ENCODE measurements at places on chromosomes 5 and 9.

GRCh38 chr9:126652140-126652582 lies 38.4 kb downstream of the LMX1B start:
- DNase-seq, result no peak

DNA sequence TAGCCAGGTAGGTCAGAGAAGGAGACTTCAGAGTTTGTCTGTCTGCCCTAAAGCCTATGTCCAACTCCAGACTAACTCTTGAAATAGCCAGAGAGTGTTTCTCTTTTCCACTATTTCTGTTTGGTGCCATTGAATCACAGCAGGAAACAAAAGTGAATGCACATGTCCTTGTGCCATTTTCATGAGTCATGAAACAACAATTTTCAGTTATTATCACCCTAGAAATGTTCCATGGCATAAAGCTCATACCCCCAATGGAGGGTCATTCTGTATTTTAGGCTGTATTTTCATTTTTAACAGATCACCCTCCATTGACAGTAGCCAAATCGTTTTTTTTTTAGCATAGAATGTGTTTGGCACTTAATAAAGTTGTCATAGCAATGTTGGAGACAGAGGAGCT lies 124.7 kb downstream of the PAPPA start:
- DNase-seq, result no peak

- no peak for DNase-seq
These were observed 487.9 kb upstream of the DAP start for GRCh38 chr5:11248966-11249365.

- DNase-seq, result no peak
These were observed 266.4 kb upstream of the IRX4 start for GRCh38 chr5:2149195-2149539.

- no peak for DNase-seq
These were observed 146.7 kb downstream of the PRDM6 start for GRCh38 chr5:123235781-123236180.

- no peak for DNase-seq
These were observed 119.1 kb downstream of the UGCG start for GRCh38 chr9:112015736-112016135.

DNA sequence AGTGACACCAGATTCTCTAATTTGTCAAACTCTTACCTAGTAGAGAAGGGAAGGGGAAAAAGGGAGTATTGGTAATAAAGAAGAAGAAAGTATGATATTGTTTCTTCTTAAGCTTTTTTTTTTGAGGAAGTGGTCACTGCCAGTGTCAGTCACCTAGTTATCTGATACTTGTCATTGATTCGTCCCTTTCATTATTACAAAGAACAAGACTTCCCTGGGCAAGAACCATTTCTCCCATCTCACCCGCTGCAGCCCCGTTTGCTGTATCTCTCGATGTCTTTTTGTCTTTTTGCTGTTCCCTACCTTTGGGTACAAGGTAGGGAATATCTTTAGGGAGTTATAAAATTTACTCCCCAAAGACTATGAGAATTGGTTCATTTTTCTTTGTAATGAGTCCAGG lies 249.0 kb downstream of the ARHGAP26 start:
- DNase-seq, result no peak

DNA sequence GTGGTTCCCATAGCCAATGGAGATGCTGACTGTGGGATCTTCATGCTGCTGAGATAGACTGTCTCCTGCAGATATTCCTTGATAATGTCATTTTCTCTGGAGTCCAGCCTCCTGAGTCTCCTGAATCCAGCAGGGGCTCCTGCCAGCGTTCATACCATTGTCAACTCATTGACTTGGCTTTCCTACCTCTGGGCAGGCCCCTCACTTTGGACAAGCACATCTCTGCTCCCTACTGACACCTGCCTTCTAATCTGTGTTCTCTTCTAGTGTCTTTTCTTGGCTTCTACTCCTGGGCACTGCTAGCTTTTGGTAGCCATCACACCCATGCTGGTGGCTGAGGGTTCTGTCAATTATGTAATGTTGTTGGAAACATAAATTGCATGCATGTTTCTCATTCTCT lies 138.0 kb downstream of the ADCY2 start:
- no peak for DNase-seq

DNA sequence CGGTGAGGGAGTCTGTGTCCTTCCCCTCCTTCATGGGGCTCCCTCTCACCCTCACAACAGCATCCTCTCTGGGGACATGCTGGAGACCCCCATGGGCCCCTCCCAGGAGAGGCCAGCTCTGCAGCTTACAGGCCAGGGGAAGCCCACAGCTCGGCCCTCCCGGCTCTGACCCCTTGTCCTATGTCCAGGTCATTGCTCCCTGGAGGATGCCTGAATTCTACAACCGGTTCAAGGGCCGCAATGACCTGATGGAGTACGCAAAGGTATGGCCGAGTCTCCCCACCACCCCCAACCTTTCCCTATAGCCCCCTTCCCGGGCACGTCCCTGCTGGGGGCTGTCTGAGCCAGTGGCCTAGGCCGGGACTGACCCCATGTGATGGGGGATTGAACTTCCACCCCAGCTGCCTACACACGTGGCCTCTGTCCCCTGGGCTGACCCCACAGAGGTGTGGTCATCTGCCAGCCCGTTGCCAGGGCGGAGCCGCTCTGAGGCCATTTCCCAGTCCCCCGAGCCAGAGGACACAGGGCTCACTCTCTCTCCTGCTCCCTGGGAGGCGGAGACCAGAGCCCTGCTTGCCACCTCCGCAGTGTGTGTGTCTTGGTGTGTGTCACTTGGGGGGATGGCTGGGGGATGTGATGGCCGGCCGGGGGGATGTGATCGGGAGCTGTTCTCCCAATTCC lies 21.9 kb downstream of the ASS1 start:
- DNase-seq, result no peak

DNA sequence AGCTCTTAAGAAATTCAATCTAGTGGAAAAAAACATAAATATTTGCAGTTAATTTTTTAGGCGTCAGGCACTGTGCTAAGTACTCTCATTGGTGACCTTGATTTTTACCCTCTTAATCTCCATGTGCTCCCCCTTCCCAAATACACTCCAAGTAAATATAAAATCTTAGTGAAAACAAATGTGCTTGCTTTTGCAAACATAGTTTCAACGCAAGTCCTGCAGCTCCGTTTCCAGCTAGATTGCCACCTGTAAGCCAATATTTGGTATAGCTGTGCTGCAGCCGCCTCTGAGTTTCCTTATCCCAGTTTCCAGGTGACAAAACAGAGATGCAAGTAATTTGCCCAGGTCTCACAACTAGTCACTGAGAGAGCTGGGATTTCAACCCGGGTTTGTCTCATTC lies 1.9 kb upstream of the MTMR12 start:
- DNase-seq, result no peak

DNA sequence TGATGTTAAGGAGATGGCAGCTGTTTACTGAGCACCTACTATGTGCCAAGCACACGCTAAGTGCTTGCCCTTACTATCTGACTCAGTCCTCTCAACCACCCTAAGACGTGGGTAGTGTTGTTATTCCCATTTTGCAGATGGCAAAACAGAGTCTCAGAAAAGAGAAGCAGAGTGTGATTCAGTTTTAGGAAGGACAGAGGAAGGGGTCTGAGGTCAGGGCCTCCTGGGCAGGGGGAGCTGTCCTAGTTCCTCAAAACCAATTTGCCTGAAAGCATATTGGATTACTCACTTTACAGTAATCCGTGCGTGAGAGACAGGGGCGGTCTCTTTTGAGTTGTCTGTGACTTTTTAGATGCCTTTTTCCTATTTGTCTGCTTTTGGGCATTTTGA lies 23.2 kb downstream of the DNM1 start:
- DNase-seq, result no peak

DNA sequence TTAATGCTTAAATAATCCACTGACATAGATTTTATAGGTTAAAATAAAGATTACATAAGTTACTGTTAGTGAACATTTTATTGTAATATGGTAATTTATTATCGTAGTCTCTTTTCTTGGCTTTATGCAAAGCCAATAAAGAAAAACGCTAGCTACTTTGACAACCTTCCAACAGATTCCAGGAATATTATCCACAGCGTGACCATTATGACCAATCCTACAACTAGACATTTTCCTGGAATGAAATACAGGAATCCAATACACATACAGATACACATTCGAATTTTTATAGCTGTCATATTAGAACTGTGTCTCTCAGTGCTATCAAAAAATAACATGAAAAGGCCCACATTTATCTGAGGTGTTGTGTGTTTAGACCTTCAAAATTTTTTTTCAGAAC lies 13.1 kb downstream of the RPS23 start:
- DNase-seq, result peak; percentile 18

- DNase-seq, result no peak
These were observed 121.7 kb upstream of the RAD23B start for GRCh38 chr9:107161338-107161737.

DNA sequence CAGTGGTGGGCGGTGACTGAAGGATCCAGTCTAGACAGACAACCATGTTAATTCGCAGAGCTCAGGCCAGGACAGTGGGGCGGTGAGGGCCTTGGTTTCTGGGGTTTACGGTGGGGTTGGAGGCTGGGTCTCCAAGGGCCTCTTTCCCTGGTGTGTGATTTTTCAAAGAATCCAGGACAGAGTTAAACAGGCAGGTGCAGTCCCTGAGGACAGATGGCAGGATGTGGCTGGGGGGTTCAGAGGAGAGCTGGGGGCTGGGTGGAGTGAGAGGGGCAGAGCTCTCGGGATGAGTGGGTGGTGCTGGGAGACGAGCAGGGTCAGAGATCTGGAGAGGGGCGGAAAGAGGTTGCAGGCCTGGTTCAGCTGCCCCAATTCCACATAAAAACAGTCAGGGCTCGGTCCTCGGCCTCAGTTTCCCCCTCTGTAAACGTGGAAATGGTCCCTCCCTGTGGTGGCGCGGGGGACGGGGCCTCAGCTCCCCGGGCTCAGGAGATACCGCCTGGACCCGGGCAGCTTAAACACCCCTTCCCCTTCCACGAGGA lies 145.9 kb downstream of the GAPVD1 start:
- DNase-seq, result no peak

GRCh38 chr9:125579030-125579932 lies 127.7 kb downstream of the MAPKAP1 start:
- no peak for DNase-seq

GRCh38 chr5:160231783-160232342 lies 2.6 kb downstream of the FABP6 start:
- no peak for DNase-seq

DNA sequence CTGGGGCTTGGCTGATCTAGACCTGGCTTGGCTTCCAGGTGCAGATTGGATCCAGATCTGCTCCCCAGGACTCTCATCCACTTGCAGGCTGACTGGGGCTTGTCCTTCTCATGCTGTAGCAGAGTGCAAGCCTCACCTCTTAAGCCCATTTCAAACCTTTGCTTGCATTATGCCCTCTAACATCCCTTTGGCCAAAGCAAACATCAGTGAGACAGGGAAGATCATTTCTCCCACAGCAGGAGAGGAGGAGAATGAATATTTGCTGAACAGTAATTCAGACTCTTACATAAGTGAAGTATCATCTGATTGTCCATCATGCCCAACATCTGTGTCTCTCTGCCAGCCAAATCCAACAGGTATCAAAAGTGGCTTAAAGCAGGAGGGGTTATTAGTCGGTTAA lies 194.9 kb downstream of the C9orf152 start:
- no peak for DNase-seq

- DNase-seq, result peak; percentile 63
These were observed 123.2 kb downstream of the MYO10 start for GRCh38 chr5:16812911-16813310.

DNA sequence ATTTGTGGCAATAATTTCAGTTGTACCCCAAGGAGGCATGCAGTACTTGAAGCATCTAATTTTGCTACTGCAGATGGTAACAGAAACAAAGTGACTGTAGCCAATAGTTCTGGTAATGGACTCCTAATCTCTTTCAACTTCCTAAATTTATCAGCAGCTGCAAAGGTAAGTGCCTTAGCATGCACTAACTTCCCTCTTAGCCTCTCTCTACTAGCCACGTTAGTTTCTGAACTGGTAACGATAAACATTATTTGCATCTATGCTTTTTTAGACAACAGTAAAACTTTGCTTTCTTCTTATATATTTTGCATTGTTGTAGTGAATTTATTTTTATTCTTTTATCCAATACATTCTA lies 6.2 kb upstream of the CKS2 start:
- no peak for DNase-seq

DNA sequence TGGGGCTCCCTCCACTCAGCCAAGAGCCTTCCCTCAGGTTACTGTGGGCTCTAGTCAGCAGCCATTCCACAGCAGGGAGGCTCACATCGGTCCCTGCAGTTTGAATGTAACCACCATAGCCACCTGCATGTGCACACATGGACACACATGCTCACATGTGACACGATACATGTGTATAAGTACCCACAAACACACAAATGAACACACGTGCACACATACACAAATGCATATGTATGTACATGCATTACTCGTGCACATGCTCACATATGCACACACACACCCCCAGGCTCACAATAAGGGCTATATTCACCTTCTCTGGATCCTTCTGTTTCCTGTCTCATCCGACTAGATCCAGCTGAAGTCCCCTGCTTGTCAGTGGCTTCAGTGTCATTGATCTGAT lies 36.2 kb downstream of the UBE2QL1 start:
- DNase-seq, result no peak

- DNase-seq, result no peak
These were observed 11.4 kb upstream of the ARHGAP26 start for GRCh38 chr5:142758796-142759145.

DNA sequence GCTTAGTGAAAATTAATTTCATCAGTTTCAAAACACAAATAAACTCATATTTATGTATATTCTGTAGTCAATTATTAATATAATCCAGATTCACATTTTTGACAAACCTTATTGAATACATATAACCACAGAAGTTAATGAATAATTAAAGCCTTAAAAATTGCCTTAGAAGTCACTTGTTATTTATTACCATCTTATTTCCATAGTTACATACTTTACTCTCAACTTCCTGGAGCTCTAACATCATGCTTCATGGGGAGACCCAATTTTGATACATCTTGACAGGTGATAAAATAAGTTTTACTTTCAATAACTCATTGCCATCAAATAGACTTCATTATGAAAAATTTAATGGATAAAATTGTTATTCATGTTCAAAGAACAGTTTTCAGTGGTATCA lies 1038.7 kb downstream of the PTPRD start:
- no peak for DNase-seq

- DNase-seq, result peak; percentile 82
These were observed 101.6 kb upstream of the PCA3 start for GRCh38 chr9:76662476-76663281.

- DNase-seq, result no peak
These were observed 276.9 kb downstream of the SEMA5A start for GRCh38 chr5:9269014-9269413.

GRCh38 chr5:151251621-151252020 lies 1.4 kb upstream of the GM2A start:
- no peak for DNase-seq

DNA sequence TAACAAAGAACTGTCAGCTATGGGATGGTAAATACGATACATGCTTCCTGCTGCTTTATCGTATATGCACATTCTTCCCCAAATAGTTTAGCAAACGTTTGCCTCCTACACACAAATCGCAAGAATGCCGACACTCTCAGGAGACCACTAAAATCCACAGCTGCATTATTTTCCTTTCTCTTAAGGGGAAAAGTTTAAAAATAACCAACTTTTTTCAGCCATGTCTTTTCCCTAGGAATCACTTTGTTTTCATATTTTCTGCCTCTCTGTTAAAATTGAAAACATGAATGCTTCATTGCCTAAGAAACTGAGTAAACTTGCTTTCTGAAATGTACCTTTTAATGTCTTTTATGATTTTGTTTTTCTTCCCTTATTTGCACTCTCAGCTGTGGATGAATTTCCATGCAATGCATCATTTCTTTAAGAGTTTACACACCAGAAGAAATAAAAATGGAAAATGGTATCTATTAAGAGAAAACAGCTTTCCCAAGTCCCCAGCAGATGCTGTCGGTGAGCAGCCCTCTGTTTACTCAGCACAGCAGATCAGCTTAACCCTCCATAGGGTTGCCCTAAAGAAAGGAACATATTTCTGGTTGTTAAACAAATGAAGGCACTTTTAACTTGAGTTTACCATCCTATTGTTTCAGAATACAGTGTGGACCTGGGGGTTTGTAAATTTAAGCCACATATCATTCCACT lies 66.2 kb downstream of the IZUMO3 start:
- no peak for DNase-seq
